Endothelial cell (in vitro differentiated cells): ENCODE measurements at places on chromosomes 6 and 20. TPM values are rescaled to one million over a fixed set of nuclear protein-coding genes. Genes with fewer than 3 reads are reported as not detected.

DNA sequence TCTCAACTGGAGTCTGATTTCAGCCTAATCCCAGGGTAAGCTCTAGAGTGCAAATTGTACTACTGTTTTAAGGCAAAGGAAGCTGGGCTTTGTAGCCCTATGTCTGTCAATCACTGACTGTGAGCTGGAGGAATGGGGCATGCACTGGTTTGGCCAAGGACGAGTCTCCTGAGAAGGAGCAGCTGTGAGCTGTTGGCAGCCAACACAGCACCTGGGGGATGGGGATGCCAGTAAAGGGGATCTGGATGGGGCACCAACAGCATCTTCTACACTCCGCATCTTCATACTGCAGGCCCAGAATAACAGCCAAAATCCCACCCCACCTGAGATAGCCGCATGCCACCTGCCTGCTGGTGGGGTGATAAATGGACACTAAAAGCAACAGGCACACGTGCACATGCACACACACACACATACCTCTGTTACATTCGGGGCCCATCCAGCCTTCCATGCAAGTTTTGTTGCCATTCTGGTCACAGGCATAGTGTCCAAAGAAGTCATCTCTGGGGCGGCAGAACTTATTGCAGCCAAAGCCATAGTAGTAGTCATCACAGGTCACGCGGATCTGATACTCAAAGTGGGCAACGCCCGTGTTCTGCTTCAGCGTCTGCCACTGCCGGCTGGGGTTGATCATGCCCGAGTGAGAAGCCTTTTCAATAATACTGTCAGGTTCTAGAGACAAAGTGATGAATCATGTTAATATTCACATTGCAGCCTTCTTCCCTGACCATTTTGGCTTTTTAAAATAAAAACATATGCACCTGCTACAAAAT, 15.6 kb downstream of the JAG1 start:
- peaks cover 51% of the 10 kb centered on the region for H3K4me1 ChIP-seq
- H3K4me3 ChIP-seq, result peak overlapping the region; percentile 51
- no peak for DNase-seq
- no peak overlapping the region for H3K27ac ChIP-seq

DNA sequence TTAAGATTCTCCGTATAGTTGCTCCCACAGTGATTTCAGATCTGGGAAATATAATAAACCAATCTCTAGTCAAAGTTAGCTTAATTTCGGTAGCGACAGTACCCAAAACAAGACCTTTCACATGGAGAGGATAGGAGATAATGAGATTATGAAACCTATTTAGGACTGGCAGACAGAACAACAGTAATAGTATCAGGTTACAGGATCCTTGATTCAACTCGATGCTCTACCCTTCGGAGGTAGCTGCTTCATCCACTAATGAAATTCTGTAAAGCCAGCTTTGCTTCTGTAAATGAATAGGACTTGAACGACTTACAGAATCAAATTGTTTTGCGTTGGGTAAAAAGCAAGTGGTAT, 534 bp upstream of the AKIRIN2 start:
- H3K4me3 ChIP-seq, result peak overlapping the region; percentile 99
- H3K27ac ChIP-seq, result peak overlapping the region; percentile 90
- peaks cover 14% of the 10 kb centered on the region for H3K36me3 ChIP-seq
- H3K4me1 ChIP-seq, result peaks cover 16% of the 10 kb centered on the region
- peaks cover 16% of the 10 kb centered on the region for H3K27me3 ChIP-seq

DNA sequence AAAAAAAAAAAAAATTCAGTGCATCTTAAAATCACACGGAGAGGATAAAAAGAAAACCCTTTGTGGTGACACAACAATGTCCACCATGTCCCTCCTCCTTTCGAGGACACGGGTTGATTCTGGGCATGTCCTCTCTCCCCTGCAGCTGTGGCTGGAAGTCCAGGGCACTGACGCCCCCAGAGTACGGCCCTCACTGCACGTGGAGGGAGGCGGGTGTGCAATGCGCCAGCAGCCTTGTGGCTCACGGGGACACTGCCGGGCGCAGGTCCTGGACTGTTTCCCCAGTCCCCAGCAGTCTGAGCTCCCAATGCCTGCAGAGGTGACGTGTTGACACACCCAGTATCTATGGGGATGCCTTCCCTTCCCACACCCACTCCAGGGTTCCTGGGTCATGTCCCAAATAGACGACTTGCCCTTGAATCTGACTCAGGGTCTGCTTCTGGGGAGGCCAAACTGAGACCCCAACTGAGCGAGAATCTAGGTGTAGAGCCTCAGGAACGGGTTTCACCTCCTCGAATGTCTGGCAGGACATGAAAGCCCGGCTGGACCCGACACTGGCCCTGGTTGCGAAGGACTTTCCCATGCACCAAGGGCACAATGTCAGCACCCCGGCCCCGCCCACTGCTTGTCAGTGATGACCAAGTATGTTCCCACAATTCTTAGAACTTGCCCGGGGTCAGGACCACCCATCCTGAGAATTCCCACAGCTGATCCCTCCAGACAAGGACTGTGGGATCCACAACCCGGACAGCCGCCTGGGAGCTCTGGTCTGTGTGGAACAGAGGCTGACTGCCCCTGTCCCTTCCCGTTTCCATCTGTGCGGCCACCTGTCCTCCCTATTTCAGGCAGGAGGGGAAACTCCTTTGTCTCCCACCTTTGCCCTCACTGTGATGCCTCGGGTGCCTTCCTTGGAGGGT, 425.1 kb upstream of the SULF2 start:
- H3K27me3 ChIP-seq, result peaks cover 6% of the 10 kb centered on the region
- no peak overlapping the region for H3K4me3 ChIP-seq
- DNase-seq, result no peak
- H3K27ac ChIP-seq, result no peak overlapping the region

DNA sequence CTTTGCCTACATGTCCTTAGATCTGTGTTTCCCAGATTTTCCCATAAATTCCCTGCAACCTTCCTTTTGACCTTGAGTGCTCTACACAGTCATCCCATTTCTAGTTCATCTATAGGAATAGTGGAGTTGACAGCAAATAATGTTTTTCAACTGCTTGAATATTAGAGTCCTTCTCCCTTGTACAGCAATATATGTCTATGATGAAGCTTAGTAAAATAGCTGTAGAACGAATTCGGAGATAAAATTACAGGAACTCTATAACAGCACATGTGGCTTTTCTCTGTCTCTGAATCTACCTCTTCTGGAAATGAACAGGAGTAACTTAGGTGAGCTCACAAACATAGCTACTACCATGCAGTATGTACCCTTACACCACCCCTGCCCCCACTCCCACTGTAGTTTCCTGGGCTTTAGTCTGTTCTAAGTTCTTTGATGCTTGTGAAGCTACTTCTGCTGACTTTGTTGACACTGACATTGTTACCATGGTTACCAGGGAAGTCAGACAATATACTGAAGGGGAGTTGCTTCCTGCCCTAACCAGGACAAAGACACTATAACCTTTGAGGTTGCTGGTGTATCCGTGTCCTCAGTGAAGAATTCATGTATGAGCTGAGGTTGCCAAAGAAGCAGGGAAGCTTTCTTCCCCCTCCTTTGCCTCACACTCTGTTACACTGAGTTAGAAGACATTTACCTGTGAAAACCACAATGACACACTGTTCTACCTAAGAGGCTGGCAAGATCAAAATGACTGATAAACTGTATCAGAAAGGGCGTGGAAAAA, 35.8 kb upstream of the SHLD1 start:
- peak overlapping the region; percentile 57 for H3K4me3 ChIP-seq
- peaks cover 7% of the 10 kb centered on the region for H3K27me3 ChIP-seq
- H3K27ac ChIP-seq, result peak overlapping the region; percentile 98

GRCh38 chr6:1381481-1382330, 7.7 kb upstream of the FOXF2 start:
- no peak overlapping the region for H3K27ac ChIP-seq
- DNase-seq, result peak; percentile 91
- peaks cover 21% of the 10 kb centered on the region for H3K4me1 ChIP-seq
- peaks cover 35% of the 10 kb centered on the region for H3K27me3 ChIP-seq
- no peaks in the 10 kb centered on the region for H3K36me3 ChIP-seq

- no peak for DNase-seq
- H3K36me3 ChIP-seq, result peaks cover 7% of the 10 kb centered on the region
- H3K27ac ChIP-seq, result no peak overlapping the region
- H3K4me3 ChIP-seq, result no peak overlapping the region
- peaks cover 6% of the 10 kb centered on the region for H3K4me1 ChIP-seq
Observed at GRCh38 chr6:133978896-133979240, 25.8 kb downstream of the TBPL1 start.

GRCh38 chr20:37245216-37246150, 16.1 kb downstream of the GHRH start:
- no peak overlapping the region for H3K4me3 ChIP-seq
- no peak for DNase-seq
- H3K27me3 ChIP-seq, result peaks cover 5% of the 10 kb centered on the region
- H3K36me3 ChIP-seq, result peaks cover 32% of the 10 kb centered on the region
- H3K27ac ChIP-seq, result peak overlapping the region; percentile 52
- H3K4me1 ChIP-seq, result peaks cover 21% of the 10 kb centered on the region

DNA sequence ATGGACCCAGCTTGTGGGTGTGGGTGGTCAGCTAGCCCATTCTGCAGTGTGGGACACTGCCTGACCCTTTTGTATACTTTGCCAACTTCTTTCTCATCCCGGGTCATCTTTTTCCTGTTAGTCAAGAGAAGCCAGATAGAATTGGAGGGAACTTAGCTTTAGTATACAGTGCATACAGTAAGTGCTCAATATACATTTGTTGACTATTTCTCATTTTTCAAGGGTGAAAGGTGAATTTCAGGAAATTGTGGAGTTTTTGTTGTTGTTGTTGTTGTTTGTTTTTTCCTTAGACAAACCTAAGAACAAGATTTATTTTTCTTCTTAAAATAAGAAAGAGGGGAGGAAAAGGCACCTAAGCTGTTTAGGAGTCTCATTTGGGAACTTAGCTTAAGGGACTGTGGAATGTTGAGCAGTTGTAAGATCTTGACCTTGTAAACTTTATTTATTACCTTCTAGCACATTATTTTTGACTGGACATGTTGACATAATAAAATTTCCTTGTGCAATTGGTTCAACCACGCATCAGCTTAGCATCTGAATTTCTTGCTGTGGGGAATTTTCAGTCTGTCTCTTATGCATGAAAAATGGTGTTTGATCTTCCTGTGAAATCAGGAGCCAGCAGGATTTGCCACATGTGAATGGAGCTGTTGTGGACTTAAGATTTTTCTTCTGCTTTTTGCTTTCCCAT, 113.6 kb downstream of the ARID1B start:
- H3K27me3 ChIP-seq, result peaks cover 2% of the 10 kb centered on the region
- H3K27ac ChIP-seq, result peak overlapping the region; percentile 3
- DNase-seq, result no peak
- H3K4me1 ChIP-seq, result peaks cover 8% of the 10 kb centered on the region
- no peaks in the 10 kb centered on the region for H3K36me3 ChIP-seq

- H3K36me3 ChIP-seq, result no peaks in the 10 kb centered on the region
- no peaks in the 10 kb centered on the region for H3K27me3 ChIP-seq
- H3K27ac ChIP-seq, result no peak overlapping the region
- DNase-seq, result no peak
Observed at GRCh38 chr6:45690846-45691245, 313.1 kb upstream of the SUPT3H start.

DNA sequence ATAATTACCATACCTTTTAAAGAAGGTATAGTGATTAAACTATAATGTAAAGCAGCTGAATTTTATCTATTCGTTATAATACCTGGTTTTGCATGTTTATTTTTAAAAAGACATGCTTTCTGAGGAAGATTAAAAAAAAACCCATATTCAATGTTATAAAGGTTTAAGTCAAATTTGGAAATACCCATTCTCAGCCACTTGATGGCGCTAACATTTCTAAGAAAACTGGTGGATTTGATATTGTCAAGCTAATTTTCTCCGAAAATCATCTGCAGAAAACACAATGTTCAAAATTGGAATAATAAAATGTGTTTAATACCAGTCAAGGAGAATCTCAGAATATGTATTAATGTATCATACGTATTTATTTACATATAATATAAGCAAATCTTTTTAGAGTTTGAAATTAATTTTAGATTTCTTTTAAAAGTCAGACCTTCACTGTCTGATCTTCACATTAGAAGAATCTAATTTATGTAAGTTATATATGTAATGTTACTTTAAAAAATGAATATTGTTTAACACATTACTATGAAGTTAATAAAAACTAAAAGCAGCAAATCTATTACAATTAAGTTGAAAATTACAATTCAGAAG, 35.0 kb downstream of the SHPRH start:
- H3K27me3 ChIP-seq, result no peaks in the 10 kb centered on the region
- no peak overlapping the region for H3K27ac ChIP-seq
- H3K4me3 ChIP-seq, result no peak overlapping the region
- H3K4me1 ChIP-seq, result no peaks in the 10 kb centered on the region
- DNase-seq, result no peak

- no peak overlapping the region for H3K27ac ChIP-seq
- peaks cover 6% of the 10 kb centered on the region for H3K27me3 ChIP-seq
- no peak for DNase-seq
- peaks cover 10% of the 10 kb centered on the region for H3K4me1 ChIP-seq
Observed at GRCh38 chr20:60007464-60007863, 49.2 kb downstream of the CDH26 start.

GRCh38 chr20:32167552-32167951, 40.0 kb downstream of the PLAGL2 start:
- DNase-seq, result no peak
- H3K4me1 ChIP-seq, result peaks cover 14% of the 10 kb centered on the region
- H3K27ac ChIP-seq, result no peak overlapping the region

GRCh38 chr6:89886378-89887120, 7.7 kb upstream of the GJA10 start:
- H3K4me1 ChIP-seq, result peaks cover 4% of the 10 kb centered on the region
- DNase-seq, result no peak
- peaks cover 2% of the 10 kb centered on the region for H3K27me3 ChIP-seq
- H3K27ac ChIP-seq, result no peak overlapping the region
- no peak overlapping the region for H3K4me3 ChIP-seq

DNA sequence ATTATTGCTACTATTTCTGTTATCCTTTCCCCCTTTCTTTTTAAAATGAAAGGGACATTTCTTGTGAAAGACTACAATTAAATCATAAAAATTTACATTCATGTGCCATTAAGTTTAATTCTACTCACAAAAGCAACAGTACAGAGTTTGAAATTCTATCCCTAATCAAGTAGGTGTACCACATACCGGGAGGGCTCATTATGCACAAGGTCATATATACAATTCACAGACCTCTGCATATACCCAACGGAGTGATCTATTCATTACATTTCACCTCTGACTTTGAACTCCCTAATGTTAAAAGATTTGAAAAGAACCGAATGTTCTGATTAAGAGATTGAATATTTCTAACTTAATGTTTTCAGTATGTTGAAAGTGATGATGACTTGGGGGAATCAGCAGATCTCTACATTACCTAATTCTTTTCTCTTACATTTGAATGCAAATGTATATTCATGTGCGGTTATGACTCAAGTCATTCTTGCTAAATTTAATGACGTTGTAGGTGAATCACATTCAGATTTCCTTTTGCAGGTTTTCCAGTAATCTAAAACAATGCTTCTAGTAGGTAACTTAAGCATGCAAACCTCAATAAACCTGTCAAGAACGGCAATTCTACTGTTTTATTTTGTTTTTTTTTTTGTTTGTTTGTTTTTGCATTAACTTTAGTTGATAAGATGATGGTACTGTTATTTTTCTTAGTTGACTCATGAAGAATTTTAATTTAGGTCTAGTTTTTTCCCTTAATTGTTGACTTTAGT, 7.3 kb downstream of the EYA4 start:
- H3K4me1 ChIP-seq, result no peaks in the 10 kb centered on the region
- H3K27ac ChIP-seq, result no peak overlapping the region
- H3K36me3 ChIP-seq, result no peaks in the 10 kb centered on the region

Gene MOG
- total RNA-seq, result not detected

Gene GATA5
- total RNA-seq, result not detected

Gene HECA
- 36.7 TPM for total RNA-seq

Gene PROKR2
- total RNA-seq, result not detected

Gene PNLDC1
- total RNA-seq, result not detected

Gene SIRPB2
- 41.5 TPM for total RNA-seq

Gene OVOL2
- not detected for total RNA-seq

Gene ELOVL4
- 3.3 TPM for total RNA-seq
